Activated naive CD4-positive, alpha-beta T cell treated with anti-CD3 and anti-CD28 coated beads, Interleukin-2, amount 10 ng/mL, durations not matched to agents 5 hours and 36 hours (primary cell): ENCODE measurements at places on chromosomes 4 and X. TPM values are rescaled to one million over a fixed set of nuclear protein-coding genes. Genes with fewer than 3 reads are reported as not detected.

C4orf51 gene
- not detected for total RNA-seq

GYG2 gene
- total RNA-seq = not detected

PPARGC1A gene
- total RNA-seq = not detected

SPOCK3 gene
- not detected for total RNA-seq

IKBKG gene
- 43.4 TPM for total RNA-seq

RHOXF1 gene
- 0.55 TPM for total RNA-seq

SCD5 gene
- total RNA-seq = 0.94 TPM

GPR173 gene
- total RNA-seq = not detected

F8A2 gene
- total RNA-seq = not detected

TSPAN6 gene
- not detected for total RNA-seq

CYBB gene
- 0.08 TPM for total RNA-seq

DUSP21 gene
- total RNA-seq = not detected
